ENCODE measurements at places on chromosomes 7 and 10.

DNA sequence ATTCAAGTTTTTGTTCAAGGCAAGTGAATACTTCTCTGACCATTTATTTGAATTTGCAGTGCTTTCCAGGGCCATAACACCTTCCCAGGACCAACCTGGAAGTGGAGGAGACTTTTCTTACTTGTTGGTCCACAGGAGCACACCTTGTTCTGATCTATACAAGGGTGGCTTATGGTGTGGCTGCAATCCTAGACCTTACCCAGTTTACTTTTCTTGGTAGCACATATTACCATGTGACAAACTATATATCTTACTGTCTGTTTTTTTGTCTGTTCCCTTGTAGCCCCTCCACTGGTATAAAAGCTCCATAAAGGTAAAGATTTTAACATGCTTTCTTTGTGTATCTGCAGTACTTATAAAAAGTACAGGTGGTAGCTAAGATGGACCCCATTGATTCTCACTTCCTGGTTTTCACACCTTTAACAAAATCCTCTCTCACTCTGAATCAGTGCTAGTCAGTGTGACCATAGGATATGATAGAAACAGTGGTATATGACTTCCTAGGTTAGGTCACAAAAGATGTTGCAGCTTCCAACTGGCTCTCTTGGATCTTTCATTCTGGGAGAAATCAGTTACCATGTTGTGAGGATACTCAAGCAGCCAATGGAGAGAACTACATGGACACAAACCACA lies 5.6 kb upstream of the ASB4 start:
- no peak for DNase-seq

DNA sequence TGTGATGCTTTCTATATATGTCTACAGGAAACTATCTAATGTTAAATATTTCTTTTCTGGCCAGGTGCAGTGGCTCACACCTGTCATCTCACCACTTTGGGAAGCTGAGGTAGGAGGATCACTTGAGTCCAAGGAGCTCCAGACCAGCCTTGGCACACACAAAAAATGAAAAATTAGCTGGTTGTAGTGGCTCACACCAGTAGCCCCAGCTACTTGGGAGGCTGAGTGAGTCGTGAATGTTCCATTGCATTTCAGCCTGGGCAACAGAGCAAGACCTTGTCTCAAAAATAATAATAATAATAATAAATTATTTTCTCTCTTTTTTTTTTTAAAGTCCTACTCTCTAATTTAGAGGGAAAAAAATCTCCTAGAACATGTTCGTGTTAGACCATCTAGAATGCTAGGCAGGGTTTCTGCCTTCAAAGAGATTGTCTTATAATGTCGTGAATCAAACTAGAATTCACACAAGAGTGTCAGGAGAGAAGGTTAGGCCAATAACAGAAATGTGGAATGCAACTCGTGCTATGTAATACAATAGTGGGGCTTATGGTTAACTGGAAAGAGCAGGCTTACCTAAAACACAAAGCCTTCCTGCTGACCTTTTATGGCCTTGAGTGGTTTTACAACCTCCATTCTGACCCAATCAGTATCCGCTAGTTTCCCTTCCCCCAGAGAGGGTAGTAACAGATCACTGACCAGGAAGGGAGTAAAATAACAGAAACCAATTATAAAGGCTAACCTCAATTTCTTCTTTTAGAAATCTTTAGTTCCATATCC lies 46.3 kb downstream of the MYOF start:
- no peak for DNase-seq

GRCh38 chr10:48996-49395 lies at the start of gene TUBB8:
TSS of gene TUBB8 (minus strand) at chr10:49296. CDS start at chr10:49238, 58 bp downstream.
- no peak for DNase-seq

GRCh38 chr10:30637881-30638467 lies 8.4 kb upstream of the LYZL2 start:
- DNase-seq, result no peak

DNA sequence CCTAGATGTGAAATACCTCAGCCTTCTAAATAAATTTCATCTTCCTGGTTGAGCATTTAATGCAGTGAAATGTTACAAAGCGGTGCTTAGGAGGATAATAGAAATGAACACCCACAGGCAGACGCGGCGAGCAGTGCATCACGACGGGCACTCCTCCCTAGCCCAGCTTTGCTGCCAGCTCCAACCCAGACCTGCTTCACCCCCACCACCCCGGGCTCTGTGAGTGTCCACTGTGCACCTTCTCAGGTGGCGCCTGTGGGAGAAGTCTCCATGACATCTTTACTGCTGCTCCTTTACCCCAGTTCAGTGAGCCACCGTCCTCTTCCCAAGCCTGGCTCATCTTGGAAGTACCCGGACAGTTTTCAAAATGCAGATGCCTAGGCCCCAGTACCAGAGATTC lies 5.2 kb upstream of the CHST15 start:
- no peak for DNase-seq
